GM04503 (cell line): ENCODE measurements at places on chromosomes 1 and 21.

DNA sequence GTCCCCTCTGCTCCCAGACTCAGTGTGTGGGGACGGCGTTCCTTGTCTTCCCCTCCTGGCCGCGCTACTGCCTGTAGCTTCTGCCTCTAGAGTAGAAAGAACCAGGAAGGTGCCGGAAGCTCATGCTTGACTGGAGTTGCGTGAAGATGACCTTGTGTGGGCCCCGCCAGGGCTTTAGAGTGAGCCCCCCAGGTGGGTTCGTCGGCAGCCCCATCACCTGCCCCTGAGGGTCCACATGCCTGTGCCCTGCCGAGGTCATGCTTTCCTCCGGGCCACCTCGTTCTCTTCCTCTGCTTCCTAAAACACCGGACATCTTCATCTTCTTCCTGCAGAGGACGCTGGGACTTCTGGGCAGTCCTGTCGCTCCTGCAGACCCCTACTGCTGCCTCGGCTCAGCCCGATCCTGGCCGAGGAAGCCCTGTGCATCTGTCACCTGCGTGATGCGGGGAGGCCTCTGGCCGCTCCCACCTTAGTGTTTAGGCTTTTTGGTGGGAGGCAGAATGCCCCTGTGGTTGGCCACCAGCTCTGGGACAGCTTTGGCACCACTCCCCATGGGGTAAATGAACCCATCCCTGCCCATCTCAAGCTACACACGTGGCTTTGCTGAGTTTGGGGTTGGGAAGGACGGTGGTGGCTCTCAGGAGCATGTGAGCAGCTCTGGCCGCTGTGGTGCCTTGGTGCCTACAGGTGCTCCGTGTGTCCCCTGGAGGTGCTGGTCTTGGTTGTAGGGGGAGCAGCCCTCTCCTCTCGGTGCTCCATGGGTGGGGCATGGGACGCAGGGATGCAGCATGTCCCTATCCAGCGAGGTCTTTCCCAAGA is 12.3 kb downstream of the OBSCN start:
- DNase-seq: no peak

GRCh38 chr1:212207822-212208520 is 77.2 kb upstream of the PPP2R5A start:
- no peak for DNase-seq

- DNase-seq: no peak
These were observed 338.6 kb downstream of the TBX15 start for GRCh38 chr1:118649369-118650106.

GRCh38 chr1:48793863-48794262 is 17.2 kb upstream of the BEND5 start:
- DNase-seq: no peak

- no peak for DNase-seq
These were observed 9.2 kb downstream of the RORC start for GRCh38 chr1:151822404-151822803.

GRCh38 chr1:61844006-61844405 is 101.7 kb downstream of the PATJ start:
- DNase-seq: no peak

- DNase-seq: no peak
These were observed 73.4 kb upstream of the EDN2 start for GRCh38 chr1:41557751-41558455.

- DNase-seq: no peak
These were observed 35.1 kb downstream of the ATP1A1 start for GRCh38 chr1:116408193-116408592.

GRCh38 chr1:213987927-213988506 is at the start of gene PROX1:
TSS of gene PROX1 (plus strand) at chr1:213987973. CDS start at chr1:213996536, 8,563 bp downstream.
- DNase-seq: peak; percentile 38

DNA sequence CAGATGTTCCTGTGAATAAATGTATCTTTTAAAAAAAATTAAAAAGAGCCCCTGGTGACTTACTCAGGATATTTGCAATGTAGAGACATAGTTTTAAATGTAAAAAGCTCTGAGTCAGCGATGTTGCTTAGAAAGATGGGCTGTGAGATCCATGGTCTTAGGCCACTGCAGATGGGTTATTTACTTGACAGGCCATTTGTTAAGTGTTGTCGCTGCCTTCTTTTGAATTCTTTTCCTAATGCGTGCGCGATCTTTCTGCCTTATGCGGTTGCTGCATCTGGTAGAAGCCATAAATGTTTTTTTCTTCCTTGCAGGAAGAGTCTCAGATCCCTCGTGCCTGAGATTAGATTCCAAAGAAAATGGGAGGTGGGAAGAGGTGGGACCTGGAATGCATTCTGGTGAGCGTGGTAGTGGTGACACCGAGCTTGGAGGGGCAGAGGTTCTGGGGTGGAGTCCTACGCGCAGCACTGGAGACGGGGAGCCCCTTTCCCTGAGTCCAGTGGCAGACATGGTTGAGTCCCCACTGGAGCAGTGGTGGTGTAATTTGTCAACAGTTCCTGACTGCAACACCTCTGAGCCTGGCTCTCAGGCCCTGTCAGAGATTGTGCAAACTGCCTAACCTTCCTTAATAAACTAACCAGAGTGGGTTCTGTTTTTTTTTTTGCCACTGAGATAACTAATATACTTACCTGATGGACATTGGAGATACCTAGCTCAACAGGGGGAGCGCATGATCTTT is 197.2 kb downstream of the HHAT start:
- no peak for DNase-seq

DNA sequence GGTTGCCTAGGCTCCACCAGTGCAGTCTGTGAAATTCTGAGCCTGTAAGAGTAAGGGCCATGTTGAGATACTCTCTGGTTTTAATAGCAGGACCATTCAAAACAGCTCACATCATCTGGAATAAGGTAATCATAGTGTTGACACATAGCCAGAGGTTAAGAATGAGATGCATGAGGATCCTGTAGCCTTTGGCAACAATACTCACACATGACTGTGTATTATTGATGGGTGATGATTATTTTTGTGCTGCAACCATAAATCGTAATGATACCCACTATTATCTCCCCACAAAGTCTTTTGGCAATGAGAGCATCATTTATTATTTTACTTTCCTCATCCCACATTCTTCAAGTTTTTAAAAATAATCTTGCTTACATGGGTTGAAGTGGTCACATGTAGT is 35.5 kb downstream of the KCNK2 start:
- no peak for DNase-seq

DNA sequence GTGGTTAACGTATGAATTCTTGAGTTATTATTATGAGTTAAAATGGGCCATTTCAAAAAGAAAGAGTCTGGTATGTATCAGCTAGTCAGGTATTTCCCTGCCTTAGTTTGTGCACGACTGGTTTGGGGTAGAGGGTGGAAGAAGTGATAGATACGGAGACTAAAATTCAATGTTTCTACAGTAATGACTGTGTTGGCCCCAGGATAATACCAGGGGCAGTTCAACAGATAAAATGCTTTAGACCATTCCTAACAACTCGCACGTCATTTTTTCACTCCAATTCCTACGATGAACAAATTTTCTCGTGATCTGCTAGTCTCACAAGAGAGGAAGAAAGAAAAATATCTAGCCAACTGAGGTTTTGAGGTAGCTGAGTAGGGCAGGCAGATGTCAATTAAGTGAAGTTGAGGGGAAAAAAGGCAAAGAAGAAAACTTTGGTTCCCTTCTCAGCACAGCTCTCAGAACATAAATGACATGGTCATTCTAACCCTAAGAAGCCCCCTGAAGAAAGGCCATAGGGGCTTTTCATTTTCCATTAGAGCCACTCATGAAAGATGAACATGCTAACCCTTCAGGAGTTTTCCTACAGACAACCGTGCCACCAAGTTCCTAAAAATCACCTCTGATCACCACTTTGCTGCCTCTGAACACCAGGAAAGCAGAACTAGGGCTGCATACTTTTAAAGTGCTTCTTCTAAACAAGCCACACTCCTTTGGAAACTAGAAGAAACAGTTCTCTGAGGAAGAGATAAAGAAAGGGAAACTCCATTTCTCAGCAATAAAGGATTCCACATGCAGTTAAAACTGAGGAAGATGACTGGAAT is 5.6 kb downstream of the MCOLN2 start:
- DNase-seq: no peak

GRCh38 chr1:71944006-71944405 is 338.3 kb downstream of the NEGR1 start:
- no peak for DNase-seq

DNA sequence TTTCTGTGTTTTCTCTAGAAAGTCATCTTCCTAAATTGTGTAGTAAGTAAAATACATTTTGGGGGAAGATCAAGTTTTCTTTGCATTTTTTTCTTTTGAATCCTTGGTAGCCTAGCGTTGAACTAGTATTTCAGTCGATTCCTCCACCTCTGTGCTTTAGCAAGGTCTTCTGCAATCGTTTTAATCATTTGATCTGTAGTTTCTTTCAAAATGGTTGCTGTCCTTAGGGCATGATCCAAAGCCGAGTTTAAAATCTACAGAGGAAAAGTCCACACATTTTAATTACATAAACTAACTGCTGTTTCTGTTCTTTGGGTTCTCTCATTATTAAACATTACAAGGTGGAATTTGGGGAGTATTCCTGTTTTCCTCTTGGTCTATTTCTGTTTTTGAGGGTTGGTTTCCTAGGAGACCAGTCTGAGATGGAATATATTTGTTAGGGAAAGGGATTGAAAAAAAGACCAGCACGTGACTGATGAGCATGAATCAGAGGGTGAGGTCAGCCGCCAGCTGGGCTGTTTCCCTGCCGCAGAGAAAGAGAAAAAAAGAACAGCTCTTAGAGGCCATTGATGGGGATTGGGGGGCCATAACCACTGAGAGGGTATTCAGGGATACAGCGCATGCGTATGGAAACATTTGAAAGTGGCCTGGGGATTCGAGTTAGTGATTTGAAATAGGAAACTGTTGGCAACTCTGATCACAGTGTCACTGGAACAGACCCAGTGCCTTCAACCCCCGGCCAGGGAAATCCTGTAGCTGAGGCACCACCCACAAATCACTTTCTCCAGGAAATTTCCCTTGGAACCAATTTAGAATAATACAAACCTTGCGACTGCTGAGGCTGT is 40.6 kb downstream of the AKNAD1 start:
- DNase-seq: peak; percentile 87

GRCh38 chr1:220877377-220878095 is 1.7 kb upstream of the HLX start:
- no peak for DNase-seq
